ENCODE measurements at places on chromosomes 1 and 21.

- no peak for DNase-seq
Measured at GRCh38 chr1:203081465-203082230, 4.2 kb downstream of the MYOG start.

DNA sequence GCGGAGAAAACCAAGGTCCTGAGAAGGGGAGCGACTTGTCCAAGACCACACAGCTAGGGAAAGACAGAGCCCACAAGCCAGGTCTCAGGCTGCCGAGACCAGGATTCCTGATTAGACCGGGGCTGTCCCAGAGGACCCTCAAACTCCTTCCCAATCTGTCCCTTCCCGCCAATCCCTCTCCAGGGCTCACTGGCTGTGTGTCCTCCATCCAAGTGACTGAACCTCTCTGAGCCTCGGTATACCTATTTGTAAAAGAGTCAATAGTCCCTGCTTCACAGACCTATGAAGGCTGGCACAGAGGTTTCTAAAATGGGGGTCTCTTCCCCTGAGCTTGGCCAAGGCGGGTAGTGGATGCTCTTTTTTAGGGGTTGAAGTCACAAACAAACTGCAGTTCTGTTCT lies 56.6 kb downstream of the PAX7 start:
- no peak for DNase-seq

DNA sequence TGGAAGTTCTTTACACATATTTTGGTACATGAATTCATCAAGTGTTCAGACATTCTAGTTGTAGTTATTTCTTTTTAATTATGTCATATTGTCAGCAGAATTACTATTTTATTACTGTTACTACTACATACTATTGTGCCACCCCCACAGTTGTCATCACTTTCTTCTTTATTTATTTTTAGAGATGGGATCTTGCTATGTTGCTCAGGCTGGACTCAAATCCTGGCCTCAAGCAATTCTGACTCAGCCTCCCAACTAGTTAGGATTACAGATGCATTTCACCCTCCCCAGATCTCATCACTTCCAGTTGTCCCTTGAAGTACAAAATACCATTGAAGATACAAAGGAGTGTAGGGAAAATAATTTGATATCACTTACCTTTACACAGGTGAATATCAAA lies 258.0 kb downstream of the KCTD3 start:
- DNase-seq, result no peak

DNA sequence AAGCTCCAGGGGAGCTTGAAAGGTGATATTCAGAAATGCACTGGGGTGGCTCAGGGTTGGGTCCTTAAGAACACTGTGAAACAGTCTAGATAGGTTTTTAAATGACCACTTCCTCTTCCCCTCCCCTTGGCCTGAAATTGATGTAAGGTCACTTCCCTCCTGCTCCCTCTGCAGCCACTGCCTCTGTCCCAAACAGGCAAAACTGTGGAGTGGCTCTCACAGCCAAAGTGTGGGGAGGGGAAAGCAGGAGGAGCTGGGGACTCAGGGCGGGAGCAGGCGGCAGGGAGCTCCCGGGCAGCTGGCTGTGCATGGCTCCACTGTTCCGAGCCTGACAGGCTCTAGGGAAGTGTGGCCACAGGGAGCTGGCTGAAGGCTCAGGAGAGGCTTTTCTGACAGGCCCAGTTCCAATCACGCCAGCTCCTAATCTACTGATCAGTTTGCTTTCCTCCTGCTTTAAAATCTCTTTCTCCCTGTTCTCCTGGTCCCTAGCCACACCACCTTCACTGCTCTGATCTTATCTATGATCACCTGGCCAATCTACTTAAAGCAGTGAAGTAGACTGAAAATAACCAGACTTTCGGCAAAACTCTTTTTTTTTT lies 5.1 kb upstream of the CSRP1 start:
- DNase-seq, result no peak

- peak; percentile 2 for DNase-seq
Measured at GRCh38 chr1:175514387-175514953, 228.9 kb downstream of the TNR start.

All from stimulated activated CD8-positive, alpha-beta memory T cell treated with anti-CD3 and anti-CD28 coated beads, Interleukin-7, amount 100 ng/mL, for 1 hour (primary cell).